ENCODE measurements at places on chromosomes 11 and 22. TPM values are rescaled to one million over a fixed set of nuclear protein-coding genes. Genes with fewer than 3 reads are reported as not detected.

The F2 gene
- 0.48 TPM for total RNA-seq

The POLDIP3 gene
- 36.5 TPM for total RNA-seq

The HBB gene
- total RNA-seq, result 1.1 TPM

The B3GAT1 gene
- total RNA-seq, result 0.16 TPM

The OR5D14 gene
- total RNA-seq, result not detected
